Left cardiac atrium (tissue), 4 donors: ENCODE measurements at places on chromosomes 6 and 20. TPM values are rescaled to one million over a fixed set of nuclear protein-coding genes. Genes with fewer than 3 reads are reported as not detected.

DNA sequence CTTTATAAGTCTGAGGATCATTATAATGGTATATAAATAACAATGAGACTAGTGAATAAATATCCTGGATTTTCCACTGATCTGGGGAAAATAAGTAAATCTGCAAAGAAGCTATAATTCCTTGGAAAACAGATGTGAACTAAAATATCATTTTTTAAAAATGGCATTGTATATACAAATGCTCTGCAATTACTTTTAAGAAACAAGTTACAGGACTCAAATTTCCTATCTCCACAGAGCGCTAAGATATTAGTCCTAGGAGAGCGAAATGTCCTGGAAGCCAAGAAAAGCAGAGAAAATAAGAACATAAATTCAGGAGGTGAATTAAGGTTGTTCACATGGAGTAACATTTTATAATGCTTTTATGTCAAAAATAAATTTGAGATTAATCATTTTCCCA is 61.3 kb downstream of the PRKN start:
- no peak for DNase-seq

- no peak for DNase-seq
These were observed 35.6 kb downstream of the CNKSR3 start for GRCh38 chr6:154474648-154475428.

- no peak for DNase-seq
These were observed 52.9 kb downstream of the KAT14 start for GRCh38 chr20:18190338-18191233.

- no peak for DNase-seq
These were observed 34.3 kb upstream of the ZBP1 start for GRCh38 chr20:57654363-57654997.

- DNase-seq: no peak
These were observed 210.7 kb upstream of the CNR1 start for GRCh38 chr6:88376768-88377387.

- no peak for DNase-seq
These were observed 242.4 kb upstream of the STXBP5 start for GRCh38 chr6:146961831-146962230.

- DNase-seq: no peak
These were observed 312.7 kb upstream of the JARID2 start for GRCh38 chr6:14933183-14933544.

GRCh38 chr6:163897030-163897429 is 482.5 kb downstream of the QKI start:
- DNase-seq: no peak

- peak; percentile 26 for DNase-seq
These were observed 7.8 kb downstream of the UBE3D start for GRCh38 chr6:83057705-83058321.

GRCh38 chr6:22471132-22471690 is 98.2 kb upstream of the HDGFL1 start:
- DNase-seq: peak; percentile 69

DNA sequence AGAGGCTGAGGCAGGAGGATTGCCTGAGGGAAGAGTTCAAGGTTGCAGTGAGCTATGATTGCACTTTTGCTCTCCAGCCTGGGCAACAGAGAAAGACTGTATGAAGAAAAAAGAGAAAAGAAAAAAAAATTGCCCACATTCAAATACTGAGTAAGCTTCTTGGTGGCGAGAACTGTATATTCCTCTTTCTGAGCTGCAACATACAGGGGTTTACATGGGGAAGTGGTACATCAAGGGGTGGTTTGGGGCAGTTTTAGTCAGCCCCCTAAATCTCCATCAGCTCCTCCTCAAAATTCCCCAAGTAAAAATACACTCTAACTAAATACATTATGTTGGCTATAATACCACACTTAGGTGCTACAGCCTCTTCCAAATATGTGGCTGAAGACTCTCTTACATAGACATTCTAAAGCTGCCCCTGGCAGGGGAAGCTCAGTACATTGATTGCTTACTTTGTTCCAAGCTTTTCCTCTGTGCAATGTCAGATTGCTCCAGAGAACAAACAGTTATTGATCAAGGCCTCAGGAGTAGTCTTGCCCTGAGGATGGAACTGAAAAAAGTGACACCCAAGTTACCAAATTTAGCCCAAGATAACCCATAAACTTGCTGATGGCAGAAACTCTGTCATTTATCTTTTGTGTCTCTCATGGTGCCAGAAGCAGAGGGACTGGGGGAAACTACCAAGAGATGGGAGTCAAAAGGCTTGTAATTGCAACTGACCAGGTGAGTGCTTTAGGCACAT is 107.4 kb upstream of the RIPOR2 start:
- no peak for DNase-seq

GRCh38 chr6:129536271-129536670 is 173.7 kb downstream of the ARHGAP18 start:
- DNase-seq: no peak

- DNase-seq: no peak
These were observed 19.3 kb upstream of the ZNF831 start for GRCh38 chr20:59144179-59144830.

DNA sequence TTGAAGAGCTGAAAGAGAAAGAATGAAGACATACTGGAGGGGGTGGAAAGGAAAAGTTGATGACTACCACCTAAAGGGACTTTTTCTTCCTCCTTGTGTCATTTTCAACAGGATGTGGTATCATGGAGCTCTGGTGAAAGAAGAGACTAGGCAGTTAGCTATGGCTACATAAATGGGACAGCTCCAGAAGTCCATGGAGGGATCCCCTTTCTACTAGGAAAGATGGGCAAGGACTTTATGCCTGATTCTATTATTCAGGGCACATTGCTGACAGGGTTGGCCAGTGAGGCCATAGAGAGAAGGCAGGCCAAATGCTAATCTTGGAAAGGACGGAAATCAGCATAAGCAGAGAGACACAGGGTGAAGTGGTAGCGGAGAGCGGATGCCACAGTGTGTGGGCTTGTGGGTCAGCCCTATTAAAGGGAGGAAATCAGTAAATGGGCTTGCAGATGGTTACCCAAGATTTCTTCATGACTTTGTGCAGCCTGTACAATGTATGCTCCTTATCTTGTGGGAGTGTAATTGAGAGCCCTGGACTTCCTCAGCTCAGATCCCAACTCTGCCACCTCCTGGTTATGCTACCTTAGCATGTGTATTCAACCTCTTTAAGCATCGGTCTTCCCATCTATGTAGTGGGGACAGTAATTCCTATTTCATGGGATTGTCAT is 77.4 kb upstream of the TMEM170B start:
- DNase-seq: no peak

GRCh38 chr6:122548281-122548680 is 61.9 kb upstream of the PKIB start:
- no peak for DNase-seq

DNA sequence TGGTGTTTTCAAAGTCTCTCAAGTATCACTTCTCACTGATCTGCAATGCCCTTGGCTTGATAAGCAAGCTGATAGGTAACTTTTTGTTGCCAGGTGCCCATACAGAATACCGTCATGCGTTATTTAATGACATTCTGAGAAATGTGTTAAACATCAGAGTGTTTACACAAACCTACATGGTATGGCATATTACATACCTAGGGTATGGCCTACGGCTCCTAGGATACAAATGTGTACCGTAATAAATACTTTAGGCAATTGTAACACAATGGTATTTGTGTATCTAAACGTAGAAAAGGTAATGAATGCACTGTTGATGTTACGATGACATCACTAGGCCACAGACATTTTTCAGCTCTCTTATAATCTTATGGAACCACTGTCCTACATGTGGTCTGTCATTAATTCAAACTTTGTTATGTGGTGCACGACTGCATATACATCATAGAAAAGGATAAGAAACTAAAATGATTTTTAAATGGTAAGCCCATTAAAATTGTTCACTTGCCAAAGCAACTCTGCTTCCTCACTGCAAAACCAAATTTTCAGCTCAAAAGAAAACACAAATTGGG is 35.7 kb downstream of the CSNK2A1 start:
- DNase-seq: no peak

- DNase-seq: peak; percentile 92
These were observed 49.4 kb upstream of the PTPN1 start for GRCh38 chr20:50460608-50461267.

DNA sequence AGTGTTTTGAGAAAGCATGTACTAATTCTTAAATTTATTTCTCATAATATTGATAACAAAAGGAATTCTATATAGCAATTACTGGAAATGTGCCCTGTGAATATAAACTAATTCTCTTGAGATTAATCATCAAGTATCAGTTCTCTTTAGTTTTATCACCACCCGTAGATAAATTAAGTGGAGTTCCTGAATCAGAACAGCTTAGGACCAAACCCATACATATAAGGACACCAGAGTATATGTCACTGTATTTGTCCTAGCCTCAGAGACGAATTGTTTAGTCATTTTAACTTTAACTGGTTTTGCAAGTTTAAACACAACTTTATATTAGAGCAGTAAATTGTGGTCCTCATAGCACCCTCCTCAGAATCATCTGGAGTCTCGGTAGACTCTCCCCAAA is 572.0 kb downstream of the UTRN start:
- no peak for DNase-seq

- DNase-seq: peak; percentile 77
These were observed 14.6 kb downstream of the CD40 start for GRCh38 chr20:46132705-46133120.

DNA sequence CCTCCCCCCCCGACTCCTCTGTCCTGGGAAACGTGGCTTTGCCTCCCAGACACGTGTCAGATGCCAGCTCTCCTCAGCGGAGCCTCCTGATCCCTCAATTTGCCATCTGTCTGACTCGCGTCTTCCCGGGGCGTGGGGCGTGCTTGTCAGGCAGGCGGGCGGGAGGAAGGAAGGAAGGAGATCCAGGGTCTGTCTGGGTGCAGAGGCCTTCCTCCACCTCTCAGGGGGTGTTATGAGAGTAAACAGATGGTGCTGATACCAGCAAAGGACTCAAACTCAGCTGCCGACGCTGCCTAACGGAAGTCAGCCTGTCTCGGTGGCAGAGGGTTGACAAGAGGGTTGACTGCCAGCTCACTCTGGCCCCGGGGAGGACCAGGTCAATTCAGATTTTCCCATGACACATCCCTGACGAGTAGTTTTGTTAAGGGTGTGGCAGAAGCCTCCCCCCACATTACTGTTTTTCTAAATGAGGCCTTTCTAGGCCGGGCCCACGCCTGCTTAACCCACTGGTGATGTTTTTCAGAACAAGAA is 17.0 kb downstream of the UQCC2 start:
- peak; percentile 64 for DNase-seq

GRCh38 chr6:134201716-134202115 is 116.2 kb downstream of the SGK1 start:
- no peak for DNase-seq

GRCh38 chr6:157967486-157967885 is 14.2 kb upstream of the SYNJ2 start:
- DNase-seq: no peak

- no peak for DNase-seq
These were observed 33.6 kb downstream of the TTI1 start for GRCh38 chr20:37999526-38000263.

DNA sequence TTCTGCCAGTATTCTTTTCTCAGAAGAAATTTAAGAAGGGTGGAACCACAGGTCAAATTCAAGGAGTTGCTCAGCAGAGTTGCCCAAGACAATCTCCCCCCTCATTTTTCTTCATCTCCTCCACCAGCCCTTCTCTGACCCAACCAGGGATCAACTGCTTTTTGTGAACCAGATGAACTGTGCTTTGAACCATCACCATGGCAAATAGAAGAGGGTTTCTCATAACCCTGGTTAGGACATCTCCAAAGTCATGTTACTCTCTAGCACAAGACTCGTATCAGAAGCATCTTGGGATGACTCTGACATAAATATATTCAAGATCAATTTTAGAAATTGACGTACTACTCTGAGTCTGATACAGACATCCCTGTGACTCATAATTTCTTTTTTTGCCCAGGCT is 130.7 kb downstream of the ALDH8A1 start:
- DNase-seq: no peak

DNA sequence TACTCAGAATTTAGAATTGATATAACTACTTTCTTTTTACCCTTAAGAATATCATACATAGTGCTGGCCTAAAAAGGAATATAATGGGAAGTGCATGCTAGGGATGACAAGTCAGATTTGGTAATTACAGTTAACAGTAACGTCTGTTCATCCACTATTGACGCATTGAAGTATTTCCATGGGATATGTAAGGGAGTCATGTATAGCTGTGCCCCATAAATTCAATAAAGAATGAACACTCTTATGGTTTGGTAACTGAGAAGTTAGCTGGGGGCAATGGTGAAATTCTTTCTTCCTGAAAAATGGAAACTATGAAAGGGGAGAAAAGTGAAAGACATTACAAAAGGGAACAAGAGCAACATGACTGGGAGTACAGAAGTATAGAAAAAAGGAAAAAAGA is 2.6 kb upstream of the COL19A1 start:
- DNase-seq: no peak

DNA sequence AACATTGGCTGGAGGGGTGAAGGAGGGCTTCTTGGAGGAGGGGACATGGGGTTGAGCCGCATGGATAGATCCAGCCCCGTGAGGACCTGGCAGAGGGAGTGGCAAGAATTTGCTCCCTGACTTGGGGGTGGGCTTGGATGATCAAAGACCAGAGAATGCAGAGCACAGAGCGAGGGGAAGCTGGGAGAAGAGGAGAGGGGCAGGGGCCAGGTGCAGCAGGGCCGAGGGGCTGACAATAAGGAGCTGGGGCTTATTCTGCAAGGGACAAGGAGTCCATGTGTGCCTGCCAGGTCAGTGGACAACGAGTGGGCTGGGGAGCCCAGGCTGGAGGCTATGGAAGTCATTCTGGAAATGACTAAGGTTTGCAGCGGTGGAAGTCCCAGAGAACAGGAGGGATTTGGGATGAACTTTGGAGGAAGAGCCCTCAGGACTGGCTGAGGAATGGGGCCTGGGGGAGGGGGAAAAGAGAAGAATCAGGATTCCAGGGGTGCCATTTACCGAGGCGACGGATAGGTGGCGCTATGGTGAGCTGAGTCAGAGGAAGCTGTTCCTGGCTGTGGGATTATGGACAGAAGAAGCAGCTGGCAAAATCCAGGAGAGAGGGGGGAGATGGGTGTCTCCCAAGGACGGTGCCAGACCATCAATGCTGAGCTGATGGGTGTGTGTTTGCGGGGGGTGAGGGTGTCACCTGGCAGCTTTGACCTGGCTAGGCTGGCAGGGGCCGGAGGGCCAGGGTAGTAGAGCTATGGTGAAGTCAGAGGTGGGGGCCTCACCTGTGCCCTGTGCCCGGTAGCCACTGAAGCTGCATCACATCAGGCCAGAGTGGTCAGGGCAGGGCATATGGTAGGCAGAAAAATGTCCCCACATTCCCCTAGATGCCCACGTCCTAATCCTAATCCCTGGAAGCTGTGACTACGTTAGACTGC is 7.8 kb downstream of the KCNG1 start:
- DNase-seq: no peak

GRCh38 chr20:51404297-51405060 is 138.0 kb downstream of the NFATC2 start:
- DNase-seq: no peak

NFATC2 gene
- 5.7 TPM for total RNA-seq

C20orf202 gene
- 0.24 TPM for total RNA-seq

OR2J2 gene
- total RNA-seq: not detected

PFDN4 gene
- 22.1 TPM for total RNA-seq

HSPA12B gene
- total RNA-seq: 15.7 TPM

ISM1 gene
- 2.2 TPM for total RNA-seq

SIRPD gene
- not detected for total RNA-seq

PHF1 gene
- total RNA-seq: 58.3 TPM

BPI gene
- total RNA-seq: not detected

ZBP1 gene
- total RNA-seq: not detected

TRIM40 gene
- total RNA-seq: not detected
